Right cardiac atrium (tissue), 5 donors: ENCODE measurements at places on chromosomes 7 and 10.

DNA sequence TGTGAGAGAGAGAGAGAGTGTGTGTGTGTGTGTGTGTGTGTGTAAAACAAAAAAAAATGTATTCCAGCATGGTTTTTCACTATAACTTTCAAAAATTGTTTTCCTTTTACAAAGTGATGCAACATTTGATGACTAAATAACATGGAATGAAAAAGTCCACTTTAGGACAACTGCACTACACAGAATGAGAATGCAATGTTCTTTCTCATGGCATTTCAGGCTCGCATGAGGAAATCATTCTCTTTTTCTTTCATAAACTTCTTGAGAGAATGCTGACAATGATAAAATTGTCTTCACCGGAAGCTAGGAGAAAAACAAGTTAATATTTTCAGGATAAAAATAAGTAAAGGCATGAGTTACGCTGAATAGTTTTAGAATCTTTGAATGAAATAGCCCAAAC, 53.7 kb downstream of the SLC16A12 start:
- DNase-seq: no peak

DNA sequence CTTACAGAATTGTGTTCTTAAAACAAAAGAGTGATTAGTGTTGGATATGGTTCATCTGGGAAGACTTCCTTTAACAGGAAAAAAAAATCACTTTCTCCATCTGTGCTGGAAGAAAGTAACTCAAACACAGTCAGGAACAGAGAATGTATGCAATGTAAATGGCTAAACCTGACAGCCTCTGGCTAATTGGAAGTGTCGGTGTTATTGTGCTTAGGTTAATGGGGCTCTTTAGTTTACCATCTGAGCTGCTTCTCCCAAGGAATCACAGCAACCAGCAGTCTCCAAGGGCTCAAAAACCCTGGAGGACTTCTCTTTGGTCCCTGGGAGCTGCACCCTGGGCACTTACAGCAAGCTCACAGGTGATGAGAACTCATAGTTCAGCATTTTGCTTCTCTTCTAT, 724.5 kb downstream of the LRMDA start:
- no peak for DNase-seq

GRCh38 chr7:47893721-47894365, 54.4 kb downstream of the PKD1L1 start:
- DNase-seq: no peak

DNA sequence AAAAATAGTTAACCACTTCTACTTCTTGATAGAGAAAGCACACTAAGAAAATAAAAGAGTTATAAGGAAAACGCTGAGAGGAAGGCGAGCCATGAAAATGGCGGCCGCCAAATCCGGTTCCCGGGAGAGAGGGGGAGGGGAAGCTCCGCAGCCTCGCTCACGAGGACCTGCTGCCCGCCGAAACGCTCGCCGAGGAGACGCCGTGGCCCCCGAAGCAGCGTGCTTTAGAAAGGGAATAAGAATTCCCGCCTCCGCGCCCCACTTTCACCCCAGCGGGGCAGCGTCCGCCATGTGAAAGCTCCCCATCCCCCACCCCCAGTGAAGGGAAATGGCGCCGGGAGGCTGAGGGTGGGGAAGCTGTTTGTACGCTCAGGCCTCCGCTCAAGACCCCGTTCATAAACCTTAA, 505 bp downstream of the HNRNPA2B1 start:
- peak; percentile 86 for DNase-seq

GRCh38 chr7:112372101-112372500, 78.2 kb upstream of the IFRD1 start:
- no peak for DNase-seq

DNA sequence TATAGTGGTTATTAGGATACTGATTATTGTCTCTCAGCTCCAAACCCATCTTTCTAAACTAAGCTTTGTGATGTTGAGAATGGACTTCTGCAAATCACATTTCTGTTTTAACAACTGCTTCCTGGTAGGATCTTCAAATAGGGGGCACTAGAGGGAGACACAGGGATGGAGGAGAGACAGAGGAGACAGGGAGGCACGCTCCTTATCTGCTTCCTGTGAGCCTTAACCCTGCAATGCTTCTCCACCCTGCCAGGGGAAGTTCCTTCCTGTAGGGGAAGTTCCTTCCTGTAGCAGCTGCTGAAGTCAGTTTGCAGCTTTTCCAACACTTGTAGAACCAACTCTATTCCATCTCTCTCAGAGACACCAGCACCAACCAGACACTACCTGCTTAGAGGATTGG, 847.2 kb downstream of the CCSER2 start:
- DNase-seq: no peak

DNA sequence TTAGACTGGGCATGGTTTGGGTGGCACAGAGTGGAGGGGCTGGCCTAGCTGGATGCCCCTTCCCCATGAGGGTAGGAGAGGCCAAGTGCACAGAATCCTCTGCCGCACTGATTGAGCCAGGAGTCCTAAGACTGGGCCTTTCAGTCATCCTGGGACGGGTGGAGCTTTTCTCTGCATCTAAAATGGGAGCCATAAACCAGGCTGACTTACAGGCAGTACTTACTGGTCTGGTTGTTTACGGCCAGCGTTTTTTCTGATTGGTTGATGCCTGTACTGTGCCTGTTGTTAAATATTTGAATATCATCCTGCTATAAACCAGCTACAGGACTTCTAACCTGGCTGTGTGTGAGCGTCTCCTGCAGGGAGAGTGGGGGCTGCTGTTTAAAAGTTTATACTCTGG, 107.8 kb downstream of the CDH23 start:
- no peak for DNase-seq

DNA sequence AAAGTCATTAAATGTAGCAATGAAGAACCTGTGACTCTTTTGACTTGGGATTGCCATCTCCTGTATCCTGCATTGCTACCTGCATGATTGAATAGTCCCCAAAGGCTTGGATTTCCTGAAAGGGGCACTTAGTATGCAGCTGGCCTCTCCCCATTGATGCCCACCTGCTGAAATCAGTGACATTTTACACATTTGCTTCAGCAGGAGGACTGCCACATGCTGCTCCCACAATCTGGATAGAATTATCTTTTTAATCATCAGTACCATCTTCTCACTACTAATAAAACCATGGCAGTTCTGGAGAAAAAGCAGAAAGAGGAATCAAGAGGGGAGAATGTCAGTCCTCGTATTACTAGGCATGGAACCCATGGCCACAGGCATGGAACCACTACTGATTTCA, 67.8 kb downstream of the SLC13A1 start:
- no peak for DNase-seq

GRCh38 chr10:35451151-35452016, 115.1 kb downstream of the CCNY start:
- DNase-seq: peak; percentile 58

- no peak for DNase-seq
Measured at GRCh38 chr10:88735661-88736060, 24.2 kb upstream of the LIPN start.

DNA sequence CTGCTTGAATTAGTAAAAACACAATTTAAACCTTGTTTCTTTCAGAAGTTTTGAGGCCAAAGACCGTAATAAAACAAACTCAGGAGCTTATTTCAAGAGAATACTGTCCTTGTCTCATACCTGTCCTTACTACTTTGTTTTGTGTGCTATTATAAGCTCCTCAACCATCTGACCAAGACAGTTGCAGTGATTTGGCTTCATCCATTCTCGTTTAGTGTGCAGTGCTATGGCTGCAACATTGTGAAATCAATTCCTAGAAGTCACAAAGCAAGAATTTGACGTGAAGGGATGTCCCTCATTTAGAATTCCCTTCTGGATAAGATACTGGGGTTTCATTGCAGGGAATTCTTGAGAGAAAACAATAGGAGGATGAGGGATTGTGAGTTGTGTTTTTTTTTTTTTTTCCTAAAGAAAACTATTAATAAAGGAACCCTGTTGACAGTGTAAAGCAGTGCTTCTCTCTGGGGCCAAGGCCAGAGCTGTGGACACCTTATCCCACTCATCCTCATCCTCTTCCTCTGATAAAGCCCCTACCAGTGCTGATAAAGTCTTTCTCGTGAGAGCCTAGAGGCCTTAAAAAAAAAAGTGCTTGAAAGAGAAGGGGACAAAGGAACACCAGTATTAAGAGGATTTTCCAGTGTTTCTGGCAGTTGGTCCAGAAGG, at the start of gene OIT3:
OIT3 (plus strand) TSS at position 604 of the 663 bp plus-strand sequence. CDS start 60 bp downstream, outside the sequence.
- no peak for DNase-seq

DNA sequence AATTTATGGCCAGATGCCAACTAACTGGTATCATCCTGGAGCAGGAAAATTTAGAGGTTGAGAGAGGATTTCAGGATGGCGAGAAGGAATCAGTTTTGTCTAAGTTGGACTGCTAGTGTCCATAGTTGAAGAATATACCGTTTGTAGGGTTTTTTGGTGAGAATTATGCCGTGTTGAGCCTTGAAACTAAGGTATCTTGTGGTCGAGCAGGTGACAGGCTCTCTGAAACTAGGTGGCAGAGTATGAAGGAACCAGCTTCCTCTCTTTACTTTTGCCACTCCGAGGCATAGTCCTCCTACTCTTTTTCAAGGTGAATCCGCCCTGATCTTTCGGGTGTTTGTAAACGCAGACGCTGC, 9.7 kb downstream of the MDFIC start:
- DNase-seq: no peak
